ENCODE measurements at places on chromosomes 11 and 22.

GRCh38 chr11:71489311-71490043 is 36.5 kb downstream of the NADSYN1 start:
- no peak for DNase-seq

GRCh38 chr22:45621836-45622600 is 49.6 kb upstream of the ATXN10 start:
- DNase-seq, result no peak

- no peak for DNase-seq
These were observed 29.9 kb downstream of the SFI1 start for GRCh38 chr22:31526270-31526669.

DNA sequence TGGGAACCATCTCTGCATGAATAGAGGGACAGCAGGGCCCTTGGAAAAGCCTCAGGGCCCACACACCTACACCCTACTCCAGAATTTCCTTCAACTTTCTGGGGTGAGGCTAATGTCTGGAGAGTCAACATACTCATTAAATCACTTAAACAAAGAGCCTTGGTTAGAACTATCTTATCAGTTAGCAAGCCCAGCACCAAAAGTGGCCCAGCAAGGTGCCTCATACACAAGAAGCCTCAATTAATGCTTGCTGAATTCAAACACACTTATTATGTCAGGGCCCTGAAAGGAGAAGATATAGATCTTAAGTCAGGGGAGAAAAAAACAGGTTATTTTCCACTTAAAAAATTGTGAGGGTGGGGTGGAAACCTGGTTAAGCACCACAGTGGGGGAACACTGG is 61.4 kb downstream of the C11orf58 start:
- DNase-seq, result no peak

DNA sequence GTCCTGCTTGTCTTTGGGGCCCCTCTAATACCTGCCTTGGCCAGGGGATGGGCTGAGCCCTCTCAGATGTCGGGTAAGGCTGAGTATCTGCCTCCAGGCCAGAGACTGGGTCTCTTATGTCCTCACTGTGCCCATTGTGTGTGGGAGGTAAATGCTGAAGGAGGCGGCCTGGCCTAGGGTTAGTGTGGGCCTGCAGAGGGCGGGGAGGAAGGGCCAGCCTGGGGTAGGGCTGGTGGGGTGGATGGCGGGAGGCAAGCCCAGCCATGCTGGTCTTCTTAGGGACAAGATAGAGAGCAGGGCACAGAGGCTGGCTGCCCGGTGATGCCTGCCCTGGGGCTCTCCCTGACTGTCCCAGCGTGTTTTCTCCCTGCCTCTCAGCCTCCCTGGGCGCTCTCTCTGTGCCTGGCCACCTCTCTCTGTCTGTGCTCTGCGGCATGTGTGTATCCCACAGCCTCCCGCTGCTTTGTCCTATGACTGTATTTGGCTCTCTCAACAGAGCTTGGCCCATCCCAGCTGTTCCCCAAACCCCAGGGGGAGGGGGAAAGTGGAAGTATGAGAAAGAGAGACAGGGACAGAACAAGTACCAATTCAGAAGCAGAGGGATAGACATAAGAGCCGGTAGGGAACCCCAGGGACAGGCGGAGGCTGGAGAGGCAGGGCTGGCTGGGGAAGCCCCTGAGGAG is 57.0 kb downstream of the PDE2A start:
- no peak for DNase-seq

GRCh38 chr11:36354221-36355003 is 58.3 kb downstream of the PRR5L start:
- DNase-seq, result no peak

DNA sequence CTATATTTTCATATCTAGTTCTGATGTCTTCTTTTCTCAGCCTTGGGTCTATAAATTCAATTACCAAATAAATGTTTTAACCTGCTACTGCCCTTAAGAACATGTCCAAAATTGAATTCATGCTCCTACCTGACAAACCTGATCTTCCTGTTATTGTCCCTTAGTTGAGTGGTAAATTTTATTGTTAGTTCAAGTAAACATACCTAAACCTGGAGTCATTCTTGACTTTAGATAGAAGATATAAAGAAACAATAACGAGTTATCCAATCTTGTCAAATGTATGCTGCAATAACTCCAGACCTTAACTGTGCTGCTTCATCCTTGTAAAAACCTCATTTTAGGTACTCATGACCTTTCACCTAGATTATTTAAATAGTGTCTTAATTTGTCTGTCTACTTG is 34.6 kb upstream of the SC5D start:
- DNase-seq, result no peak

All from stimulated activated CD8-positive, alpha-beta memory T cell treated with anti-CD3 and anti-CD28 coated beads, Interleukin-4, amount 100 ng/mL, for 1 hour (primary cell).